ENCODE measurements at places on chromosomes 5 and 9.

GRCh38 chr5:180684623-180685161 is 35.3 kb upstream of the FLT4 start:
- no peak for DNase-seq

DNA sequence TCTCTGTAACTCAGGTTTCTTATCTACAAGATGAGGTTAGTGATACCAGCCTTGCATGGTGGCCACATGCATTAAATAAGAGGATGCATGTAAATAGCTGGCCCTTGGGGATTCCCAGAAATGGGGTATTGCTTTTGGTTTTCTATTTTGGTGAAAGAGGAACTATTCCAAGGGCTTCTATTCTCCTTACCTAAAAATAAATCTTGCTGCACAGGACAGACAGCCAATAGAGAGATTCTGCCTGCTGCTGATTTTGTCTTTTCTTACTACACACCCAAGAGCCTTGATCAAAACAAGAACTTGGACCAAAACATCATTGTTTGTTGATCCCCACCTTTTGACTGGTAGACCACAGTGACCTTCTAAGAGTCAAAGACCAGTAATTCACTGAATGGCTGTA is 161.8 kb downstream of the PJA2 start:
- DNase-seq: no peak

DNA sequence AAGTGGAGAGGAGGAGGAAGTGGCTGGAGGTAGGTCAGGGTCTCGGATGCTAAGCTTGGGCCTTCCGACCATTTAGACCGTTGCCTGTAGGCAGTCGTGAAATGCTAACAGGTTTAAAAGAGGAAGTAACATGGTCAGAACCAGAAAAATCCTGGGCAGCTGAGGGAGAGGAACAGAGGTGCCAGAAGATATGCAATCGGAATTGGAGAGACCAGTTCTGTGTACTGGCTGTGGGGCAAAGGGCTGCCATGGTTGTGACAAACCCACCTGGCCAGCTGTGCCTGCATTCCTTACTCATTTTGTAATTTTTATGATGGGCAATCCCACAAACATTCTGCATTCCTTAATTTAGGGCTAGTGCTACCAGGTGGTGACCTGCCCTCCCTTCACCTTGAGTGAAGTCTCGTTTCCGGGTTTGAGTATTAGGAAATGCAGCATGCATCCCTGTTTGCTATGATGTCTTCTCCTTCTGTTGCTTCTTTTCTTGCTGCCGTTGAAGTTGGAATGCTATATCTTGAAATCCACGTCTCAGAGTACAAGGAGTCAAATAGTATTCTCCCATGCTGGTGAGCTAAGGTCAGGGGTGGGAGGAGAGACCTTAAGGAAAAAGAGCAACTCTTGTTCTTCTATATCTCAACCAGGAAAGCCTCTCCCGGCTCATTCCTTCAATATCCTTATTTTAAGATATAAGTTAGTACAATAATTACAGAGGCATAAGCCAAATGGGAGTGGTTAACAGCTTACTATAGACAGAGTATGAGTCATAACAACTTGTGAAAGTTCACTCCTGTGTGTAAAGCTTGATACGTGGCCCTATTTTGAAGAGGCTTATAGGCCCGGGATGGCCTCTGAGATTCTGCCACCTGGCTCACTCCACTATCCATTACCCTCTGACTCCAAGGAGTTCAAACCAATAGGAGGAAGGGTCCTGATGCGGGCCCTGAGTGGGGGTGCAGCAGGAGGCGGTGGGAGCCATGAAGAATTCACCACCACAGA is 37.0 kb downstream of the B4GALT1 start:
- no peak for DNase-seq

GRCh38 chr9:123928533-123929176 is 1.3 kb downstream of the DENND1A start:
- DNase-seq: no peak

DNA sequence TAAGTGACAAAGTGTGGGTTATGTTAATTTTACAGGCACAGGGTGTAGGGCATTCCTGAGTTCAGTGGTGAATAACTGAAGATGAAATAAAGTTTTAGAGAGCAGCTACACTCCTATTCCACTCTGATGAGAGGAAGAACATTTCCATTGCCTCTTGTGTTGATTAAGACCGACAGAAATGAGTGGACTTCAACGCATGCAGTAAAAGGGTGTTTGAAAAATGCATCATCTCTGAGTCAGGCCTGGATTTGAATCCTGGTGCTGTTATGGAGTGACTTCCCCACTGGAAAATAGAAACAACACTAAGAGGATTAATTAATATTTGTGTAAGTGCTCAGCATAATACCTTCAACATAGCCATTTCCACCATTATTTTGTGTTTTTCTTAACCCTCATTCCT is 86.3 kb downstream of the PRR16 start:
- no peak for DNase-seq

All from NCI-H526 treated with DMSO at 0.1 percent for 48 hours (cell line).